Kidney glomerular epithelial cell (primary cell): ENCODE measurements at places on chromosomes 1 and 21.

GRCh38 chr21:42337830-42338728 is 12.7 kb downstream of the TFF2 start:
- peak; percentile 88 for DNase-seq

- peak; percentile 94 for DNase-seq
These were observed 228.9 kb downstream of the TNR start for GRCh38 chr1:175514387-175514953.

DNA sequence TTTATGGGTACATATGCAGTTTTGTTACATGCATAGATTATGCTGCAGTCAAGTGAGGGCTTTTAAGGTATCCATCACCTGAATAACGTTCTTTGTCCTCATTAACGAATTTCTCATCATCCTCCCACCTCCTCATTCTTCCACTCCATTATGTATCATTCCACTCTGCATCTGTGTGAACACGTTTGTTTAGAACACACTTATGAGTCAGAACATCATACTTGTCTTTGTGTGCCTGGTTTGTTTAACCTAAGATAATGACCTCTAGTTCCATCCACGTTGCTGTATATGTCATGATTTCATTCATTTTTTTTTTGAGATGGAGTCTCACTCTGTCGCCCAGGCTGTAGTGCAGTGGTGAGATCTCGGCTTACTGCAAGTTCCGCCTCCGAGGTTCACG is 6.7 kb upstream of the MPC2 start:
- no peak for DNase-seq

DNA sequence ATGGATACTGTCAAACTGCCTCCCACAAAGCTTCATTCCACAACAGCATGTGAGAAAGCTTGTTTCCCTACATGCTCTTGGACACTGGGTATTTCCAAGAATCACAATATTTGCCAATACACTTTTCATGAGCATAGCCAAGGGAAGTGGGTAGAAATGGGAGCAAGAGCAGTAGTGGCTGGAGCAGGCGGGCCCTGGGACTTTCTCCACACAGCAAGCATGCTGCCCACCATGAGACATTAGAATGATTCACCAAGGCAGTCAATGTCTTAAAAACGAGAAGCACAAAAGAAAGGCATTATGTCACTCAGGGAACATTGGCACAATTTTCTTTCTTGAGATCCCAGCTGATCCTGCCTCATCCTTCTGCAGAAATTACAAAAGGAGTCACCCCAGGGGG is 371.6 kb upstream of the RUNX1 start:
- no peak for DNase-seq

GRCh38 chr21:15676935-15677334 is 52.8 kb upstream of the USP25 start:
- DNase-seq: no peak

- no peak for DNase-seq
These were observed 47.9 kb downstream of the CDC7 start for GRCh38 chr1:91548376-91549040.

- DNase-seq: no peak
These were observed 56.0 kb upstream of the STUM start for GRCh38 chr1:226492426-226493137.

- DNase-seq: peak; percentile 46
These were observed 55.4 kb downstream of the EPRS1 start for GRCh38 chr1:219990782-219991510.

- DNase-seq: no peak
These were observed 411.0 kb upstream of the NEGR1 start for GRCh38 chr1:72693376-72693775.

- DNase-seq: no peak
These were observed 10.2 kb upstream of the NAV1 start for GRCh38 chr1:201528631-201529252.

- DNase-seq: no peak
These were observed 14.9 kb downstream of the PLEKHA6 start for GRCh38 chr1:204344665-204345355.

DNA sequence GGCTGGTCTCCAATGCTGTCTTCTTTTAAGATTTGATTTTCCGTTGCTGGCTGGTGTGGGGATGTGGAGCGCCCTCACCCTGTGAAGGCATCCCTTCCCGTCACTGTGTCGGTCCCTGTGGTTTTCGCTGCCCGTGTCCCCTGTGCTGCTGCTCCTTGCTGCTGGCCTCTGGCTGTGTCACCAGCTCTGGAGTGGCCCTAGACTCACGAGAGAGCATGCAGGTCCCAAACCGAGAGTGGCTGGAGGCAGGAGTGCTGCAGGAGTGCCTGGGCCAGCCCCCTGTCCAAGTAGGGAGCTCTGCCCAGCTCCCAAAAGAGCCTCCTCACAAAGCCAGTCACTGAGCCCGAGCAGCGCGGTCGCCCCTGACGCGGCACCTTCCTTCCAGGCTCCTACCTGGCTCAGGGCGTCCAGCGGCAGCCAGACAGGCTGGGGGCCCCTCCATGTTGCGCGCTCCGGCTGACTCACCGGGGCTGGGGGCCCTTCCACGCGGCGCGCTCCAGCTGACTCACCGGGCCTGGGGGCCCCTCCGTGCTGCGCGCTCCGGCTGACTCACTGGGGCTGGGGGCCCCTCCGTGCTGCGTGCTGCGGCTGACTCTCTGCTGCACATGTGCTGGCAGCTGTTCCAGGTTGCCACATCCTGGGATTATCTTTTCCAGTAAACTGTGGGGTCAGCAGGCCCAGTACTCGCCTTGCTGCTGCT is 106.7 kb upstream of the COL6A1 start:
- DNase-seq: peak; percentile 42

DNA sequence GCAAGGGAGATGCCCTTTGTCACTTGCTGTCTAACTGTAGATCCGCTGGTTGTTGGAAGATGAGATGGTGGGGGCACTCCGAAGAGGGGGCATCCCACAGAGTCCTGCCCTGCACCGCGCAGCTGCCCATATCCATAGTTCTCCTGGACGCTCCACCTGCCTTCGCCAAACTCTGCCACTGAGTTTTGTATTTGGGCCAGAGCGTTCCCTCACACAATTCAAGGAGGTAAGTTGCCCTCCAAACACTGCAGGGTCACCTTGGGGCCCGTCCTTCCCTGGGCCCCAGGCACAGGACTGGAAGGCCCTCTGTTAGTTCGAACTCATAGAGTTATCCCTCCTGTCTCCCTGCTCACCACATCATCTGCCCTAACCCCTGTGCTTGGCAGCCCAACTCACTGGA is 22.1 kb downstream of the HYI start:
- no peak for DNase-seq

- DNase-seq: no peak
These were observed 112.2 kb downstream of the MAP3K21 start for GRCh38 chr1:233439721-233440120.

GRCh38 chr21:35509001-35509704 is 460.1 kb upstream of the RUNX1 start:
- DNase-seq: no peak

GRCh38 chr1:57485643-57486042 is 61.8 kb upstream of the DAB1 start:
- peak; percentile 42 for DNase-seq

DNA sequence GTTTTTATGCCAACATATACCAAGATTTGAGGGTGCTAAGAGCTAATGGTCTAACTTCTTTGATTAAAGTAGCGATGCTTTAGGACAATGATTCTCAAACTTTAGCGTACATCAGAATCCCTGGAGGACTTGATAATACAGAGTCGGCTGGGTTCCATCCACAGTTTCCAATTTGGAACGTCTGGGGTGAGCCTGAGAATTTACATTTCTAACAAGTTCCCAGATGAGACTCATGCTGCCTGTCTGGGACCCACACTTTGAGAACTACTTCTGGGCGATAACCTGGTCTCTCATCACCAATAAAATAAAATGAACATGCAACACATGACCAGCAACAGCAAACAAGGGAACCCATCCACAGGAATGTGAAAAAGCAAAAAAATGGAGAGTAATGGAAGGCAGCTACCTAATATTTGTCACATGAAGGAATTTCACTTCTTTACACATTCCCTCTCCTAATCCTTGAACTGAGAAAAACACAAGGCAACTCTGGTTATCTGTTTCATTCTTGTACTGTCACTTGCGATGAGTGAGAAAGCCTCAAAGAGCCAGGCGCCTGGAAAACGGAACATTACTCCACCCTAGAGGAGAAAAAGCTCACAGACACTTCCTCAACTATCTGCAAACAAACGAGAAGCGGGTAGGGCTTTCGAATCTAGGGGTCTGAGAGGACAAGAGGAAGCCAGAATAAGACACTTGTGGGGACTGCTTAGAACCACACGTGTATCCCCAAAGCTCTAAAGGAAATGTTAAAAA is 14.0 kb downstream of the HSF2BP start:
- peak; percentile 45 for DNase-seq

DNA sequence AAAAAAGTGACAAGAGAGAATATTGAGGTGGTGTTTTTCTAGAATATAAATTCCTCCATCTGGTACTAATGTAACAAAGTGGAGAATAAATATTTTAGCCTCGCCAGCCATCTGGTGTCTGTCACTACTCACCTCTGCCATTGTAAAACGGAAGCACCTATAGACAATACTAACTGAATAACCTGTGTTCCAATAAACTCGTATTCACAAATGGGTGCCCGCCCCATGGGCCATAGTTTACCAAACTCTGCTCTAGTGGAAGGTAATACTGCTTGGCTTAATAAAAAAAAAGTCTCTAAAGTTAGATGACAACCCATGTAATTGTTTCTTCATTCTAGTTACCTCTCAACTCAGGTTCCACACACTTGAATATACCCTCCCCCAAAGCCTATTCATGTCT is 8.1 kb downstream of the MIS18A start:
- no peak for DNase-seq

- no peak for DNase-seq
These were observed 211.1 kb upstream of the C21orf91 start for GRCh38 chr21:18030248-18030647.

- no peak for DNase-seq
These were observed 13.2 kb downstream of the VPS45 start for GRCh38 chr1:150080784-150081183.

DNA sequence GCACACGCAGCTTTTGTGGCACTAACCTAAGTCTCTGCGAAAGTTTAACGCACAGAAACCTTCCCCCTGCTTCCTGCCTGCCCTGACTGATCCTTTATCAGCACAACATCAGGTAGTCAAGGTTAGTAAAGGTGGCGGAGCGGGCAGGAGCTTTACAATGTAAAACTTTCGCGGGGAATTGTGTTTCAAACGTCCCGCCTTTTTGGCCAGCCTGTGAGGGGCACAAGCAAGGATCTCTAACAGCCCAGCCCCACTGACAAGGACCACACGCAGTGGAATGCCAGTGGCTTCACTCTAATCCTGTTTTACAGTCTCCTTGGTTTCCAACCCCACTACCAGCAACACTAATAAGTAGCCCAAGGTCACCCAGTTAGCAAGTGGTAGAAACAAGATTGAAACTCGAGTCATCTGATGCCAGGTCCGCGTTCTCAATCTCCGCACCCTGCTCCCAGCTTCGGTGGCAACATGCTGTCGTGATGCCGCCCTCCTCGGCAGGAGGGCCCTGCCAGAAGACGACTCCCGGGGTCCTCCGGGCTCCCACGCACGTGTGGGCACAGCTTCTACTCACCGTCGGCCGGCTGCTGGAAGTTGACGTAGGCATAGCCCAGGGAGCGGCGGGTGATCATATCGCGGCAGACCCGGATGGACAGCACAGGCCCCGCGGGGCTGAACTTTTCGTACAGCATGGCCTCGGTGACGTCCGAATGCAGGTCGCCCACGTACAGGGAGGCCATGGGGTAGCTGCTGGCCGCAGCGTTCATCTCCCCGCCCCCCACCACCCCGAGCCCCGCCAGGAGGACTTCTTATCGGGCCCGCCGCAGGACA is 1.2 kb downstream of the PABPC4 start:
- no peak for DNase-seq

DNA sequence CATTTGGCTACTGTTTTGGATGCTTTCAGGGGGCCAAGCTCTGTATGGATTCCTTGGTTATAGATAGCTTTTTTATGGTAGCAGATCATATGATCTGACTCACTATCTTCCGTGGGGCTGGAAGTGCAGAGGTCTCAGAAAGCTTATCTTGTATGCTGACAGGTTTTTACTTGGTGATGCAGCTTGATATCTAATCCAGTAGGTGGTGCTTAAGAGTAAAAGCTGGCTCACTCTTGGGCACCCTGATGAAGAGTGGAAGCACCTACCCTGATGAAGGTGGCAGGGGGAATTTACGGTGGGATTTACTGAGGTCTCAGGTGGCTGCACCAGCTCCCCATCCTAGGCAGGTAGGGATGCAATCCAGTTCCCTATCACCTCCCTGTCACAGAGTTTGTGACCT is 151.2 kb downstream of the PTBP2 start:
- DNase-seq: no peak

- DNase-seq: no peak
These were observed 11.8 kb downstream of the DRAM2 start for GRCh38 chr1:111127923-111128643.

- DNase-seq: no peak
These were observed 376.7 kb downstream of the S1PR1 start for GRCh38 chr1:101613546-101613945.

DNA sequence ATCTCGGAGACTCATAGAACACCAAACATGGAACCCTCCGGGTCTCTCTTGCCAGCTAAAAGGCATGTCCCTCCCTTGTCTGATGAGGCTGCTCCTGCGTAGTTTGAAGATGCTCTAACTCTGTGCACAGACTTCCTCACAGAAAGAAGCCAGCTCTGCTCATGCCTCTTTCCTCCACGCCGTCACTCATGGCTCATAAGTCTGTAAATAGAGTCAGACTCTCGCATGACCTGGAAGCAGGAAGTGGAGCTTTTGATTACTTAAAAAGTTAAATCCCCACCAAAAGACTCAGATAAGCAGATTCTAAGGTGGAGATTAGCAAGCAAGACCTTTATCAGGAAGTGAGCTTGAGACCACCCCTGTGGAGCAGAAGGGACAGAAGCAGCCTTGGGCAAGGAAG is 171.6 kb downstream of the TRIM33 start:
- no peak for DNase-seq

DNA sequence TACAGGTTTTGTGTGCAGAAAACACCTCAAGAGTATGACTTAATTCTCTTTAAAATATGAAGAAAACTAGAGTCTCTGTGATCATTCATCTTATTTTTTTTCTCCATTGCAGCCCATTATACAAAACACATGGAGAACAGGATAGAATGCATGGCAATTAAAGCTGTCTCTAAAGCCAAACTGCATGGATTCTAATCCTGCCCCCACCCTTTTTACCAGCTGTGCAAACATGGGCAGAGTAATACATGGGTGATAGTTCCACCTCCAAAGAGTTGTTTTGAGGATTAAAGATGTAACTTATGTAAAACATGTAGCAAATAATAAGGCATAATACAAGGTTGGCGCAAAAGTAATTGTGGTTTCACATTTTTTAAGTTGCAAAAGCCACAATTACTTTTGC is 114.4 kb downstream of the CLEC20A start:
- DNase-seq: no peak

GRCh38 chr1:231431665-231432415 is 9.8 kb upstream of the EGLN1 start:
- DNase-seq: no peak

- no peak for DNase-seq
These were observed 987.5 kb upstream of the NCAM2 start for GRCh38 chr21:20010691-20011200.
